ENCODE measurements at places on chromosomes 3 and 15.

DNA sequence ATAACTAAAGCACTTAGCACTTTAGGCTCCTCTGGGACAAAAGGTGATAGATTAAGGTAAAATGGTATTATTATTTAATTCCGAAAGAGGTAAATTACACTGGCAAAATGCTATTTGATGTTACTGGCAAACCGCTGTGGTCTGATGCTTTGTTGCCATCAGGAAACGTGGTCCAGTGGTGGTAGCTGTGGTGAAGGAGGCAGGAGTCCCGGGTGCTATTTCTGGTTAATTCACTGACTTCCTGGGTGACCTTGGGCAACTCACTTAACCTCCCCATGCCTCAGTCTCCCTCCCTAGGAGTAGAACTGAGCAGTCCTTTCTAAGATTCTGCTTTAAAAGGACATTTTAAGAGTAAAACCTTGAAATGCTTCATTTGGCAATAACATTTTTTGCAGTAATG lies 233.4 kb downstream of the ZPLD1 start:
- no peak for DNase-seq

GRCh38 chr3:4680227-4680691 lies 187.1 kb downstream of the ITPR1 start:
- no peak for DNase-seq

- no peak for DNase-seq
These were observed 15.6 kb downstream of the DCBLD2 start for GRCh38 chr3:98885851-98886250.

- DNase-seq: no peak
These were observed 16.8 kb downstream of the HACD2 start for GRCh38 chr3:123568034-123568433.

- no peak for DNase-seq
These were observed 17.4 kb upstream of the PARP6 start for GRCh38 chr15:72289597-72290325.

- DNase-seq: no peak
These were observed 659 bp upstream of the MYH15 start for GRCh38 chr3:108511055-108511454.

DNA sequence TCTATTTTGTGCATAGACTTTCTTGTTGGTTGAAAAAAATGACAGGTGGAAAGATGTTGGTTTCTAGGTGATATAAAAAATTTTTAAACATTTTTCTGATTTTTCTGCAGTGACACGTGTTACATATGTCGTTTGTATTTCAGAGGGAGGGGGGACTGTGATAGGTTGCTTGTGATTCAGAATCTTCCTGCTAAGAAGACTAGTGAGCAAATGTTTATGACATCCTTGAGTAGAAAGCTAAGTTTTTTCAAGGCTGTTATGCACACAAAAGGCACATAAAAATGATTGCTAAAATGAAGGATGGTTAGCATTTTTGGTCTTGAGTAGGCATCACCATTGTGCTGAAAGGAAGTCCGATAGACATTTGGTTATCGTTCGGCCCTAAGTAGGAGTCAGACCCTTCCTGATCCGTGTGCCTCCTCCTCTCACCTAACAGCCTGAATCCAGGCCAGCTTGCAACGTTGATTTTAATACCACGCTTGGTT lies 1.5 kb downstream of the ZNF639 start:
- no peak for DNase-seq

DNA sequence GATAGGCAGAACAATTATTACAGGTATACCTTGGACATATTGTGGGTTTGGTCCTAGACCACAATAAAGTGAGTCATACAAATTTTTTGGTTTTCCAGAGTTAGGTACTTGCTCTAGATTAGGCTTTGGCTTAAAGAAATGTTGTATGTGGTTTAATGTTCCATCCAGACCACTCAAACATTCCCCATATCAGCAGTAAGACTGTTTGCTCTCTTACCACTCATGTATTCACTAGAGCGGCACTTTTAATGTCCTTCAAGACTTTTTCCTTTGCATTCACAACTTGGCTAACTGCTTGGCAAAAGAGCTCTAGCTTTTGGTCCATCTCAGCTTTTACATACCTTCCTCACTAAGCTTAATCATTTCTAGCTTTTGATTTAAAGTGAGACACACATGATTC lies 250.5 kb upstream of the SETMAR start:
- no peak for DNase-seq

DNA sequence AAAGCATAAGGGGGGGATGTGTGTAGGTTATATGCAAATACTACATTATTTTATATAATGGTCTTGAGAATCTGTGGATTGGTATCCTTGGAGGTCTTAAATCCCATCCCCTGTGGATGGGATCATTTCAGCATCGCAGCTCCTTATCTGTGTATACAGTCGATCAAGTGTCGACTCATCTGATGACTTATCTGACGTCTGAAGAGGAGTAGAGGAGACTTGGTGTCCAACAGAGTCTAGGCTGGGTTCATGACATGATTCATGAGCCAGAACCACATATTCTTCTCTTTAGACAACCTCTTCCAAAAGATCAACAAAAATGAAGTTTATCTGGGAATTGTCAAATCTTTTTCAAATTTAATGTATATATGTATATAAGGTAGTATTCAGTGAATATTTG lies 220.7 kb downstream of the NR2F2 start:
- no peak for DNase-seq

GRCh38 chr3:177731644-177732268 lies 534.5 kb upstream of the TBL1XR1 start:
- DNase-seq: no peak

DNA sequence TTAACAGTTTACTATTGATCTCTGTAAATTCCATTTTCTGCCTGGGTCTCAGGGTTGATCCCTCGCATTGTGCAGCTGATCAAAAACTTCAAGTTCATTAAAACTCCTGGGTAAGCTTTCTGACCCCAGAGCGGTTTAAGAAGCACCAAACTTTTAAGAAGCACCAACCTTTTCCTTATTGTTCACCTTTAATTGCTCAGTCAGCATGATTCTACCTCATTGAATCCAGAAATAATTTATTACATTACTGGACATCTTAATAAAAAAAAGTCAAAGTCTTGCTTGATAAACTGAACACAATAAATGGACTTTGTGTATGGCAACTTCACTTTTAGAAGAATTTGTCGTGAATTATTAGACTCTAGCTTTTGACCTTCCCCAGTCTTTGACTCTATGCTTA lies 46.9 kb downstream of the HDGFL3 start:
- DNase-seq: no peak

DNA sequence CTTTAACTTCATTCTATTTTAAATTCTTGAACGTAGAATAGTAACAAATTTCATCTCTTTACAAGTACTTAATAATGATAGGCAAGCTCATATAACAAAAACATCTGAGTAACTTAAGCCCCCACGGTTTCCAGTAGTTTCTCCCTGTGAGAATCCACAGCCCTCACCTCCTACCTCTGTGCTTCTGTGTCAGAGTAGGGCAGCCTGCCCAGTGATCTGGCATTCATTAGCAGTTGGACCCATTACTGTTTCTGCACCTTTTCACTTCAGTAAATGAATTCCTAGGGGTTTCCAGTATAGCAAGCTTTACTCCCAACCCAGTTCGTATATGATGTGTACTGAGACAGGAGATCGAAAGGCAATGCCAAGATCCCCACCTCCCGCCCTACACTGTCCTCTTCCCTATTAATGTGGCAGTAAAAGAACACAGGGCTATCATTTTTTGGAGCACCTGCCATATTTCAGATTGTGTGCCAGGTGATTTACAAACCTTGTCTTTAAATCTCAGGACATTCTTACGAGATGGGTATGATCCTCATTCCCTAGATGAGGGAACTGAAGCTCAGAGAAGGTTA lies 40.8 kb downstream of the EIF2AK4 start:
- no peak for DNase-seq

- no peak for DNase-seq
These were observed 17.8 kb downstream of the LMOD3 start for GRCh38 chr3:69104586-69104985.

DNA sequence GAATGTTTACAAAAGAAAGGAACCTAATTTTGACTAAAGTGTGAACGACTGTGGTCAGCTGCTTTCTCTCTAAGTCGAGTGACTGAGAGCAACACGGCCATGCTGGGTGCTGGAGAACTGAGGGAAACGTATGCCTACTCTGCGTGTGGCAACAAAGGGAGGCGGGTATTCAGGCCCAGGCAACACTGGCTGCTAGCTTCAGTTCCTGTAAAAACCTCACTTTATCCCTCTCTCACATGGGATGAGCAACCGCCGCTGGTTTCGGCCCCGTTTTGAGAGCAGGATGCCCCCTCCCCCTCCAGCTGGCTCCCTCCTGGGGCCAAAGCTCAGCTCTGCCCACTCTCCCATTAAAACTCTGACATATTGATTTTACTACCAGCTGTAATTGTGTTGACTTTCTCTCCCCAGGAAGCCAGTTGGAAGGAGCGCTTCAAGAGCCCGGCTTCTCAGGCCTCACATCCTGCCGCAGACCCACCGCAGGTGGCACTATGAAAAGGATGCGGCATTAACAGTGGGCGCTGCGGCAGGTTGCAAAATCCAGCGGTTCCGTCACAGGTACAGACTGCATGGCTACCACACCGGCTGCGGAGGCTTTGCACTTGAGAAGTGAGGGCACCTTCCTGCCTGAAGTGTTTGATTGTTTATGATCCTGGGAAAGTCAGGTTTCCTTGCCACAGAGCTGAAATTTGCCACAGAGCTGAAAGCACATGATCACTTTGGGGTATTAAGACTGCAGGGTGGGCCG lies 12.7 kb downstream of the PLXND1 start:
- no peak for DNase-seq

GRCh38 chr3:23312866-23313265 lies 109.7 kb downstream of the UBE2E2 start:
- DNase-seq: no peak

- DNase-seq: no peak
These were observed 70.4 kb downstream of the ARPP21 start for GRCh38 chr3:35709691-35710090.

GRCh38 chr3:195147649-195148080 lies 123.3 kb downstream of the XXYLT1 start:
- no peak for DNase-seq

- peak; percentile 9 for DNase-seq
These were observed 134.8 kb downstream of the ASB7 start for GRCh38 chr15:100737214-100737613.
